ENCODE measurements at places on chromosomes 12 and 14.

GRCh38 chr12:27104546-27104945 lies 22.2 kb upstream of the C12orf71 start:
- DNase-seq = no peak

GRCh38 chr14:62696331-62696924 lies 348.8 kb downstream of the KCNH5 start:
- DNase-seq = no peak

DNA sequence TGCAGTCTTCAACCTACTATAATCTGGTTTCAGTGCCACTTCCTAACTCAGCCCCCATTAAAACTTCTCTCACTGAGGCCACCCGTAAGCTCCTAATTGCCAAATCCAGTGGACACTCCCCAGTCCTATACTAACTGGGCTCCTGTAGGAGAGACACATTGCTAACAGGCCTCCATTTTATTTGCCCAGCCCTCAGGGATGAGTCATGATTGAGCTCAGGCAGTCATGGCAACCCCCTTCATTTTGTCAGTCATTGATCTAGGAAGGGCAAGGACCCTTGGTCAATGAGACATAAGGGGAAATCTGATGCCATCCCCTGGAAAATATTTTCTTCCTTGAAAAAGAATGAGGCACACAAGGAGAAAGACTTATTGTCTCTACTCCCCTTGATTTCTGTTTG lies 70.1 kb upstream of the HIF1A start:
- no peak for DNase-seq

GRCh38 chr12:69318225-69318624 lies 30.0 kb upstream of the LYZ start:
- DNase-seq = no peak

DNA sequence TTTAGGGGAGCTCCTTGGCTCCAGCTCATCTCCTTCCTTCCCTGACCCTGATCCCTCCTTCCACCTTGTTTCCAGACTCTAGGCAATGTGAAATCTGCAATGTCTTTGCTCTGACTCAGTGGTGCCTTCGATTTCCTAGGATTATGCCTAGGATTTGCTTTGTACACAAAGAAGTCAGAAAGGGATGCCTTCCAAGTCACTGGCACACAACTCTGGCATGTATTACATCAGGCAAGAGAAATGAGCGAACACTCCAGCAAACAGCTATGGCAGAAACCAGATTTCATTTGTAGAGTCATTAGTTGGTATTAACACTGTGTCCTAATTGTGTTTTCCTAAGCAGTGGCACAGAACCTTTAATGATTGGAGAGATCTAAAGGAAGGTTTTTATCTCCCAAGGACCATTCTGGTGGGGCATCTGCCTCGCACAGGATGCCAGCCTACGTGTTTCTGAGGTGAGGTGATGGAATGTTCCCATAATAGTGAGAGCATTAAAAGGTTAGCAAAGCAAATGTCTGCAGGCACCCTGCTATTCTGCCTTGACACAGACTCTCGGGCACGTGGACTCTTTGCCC lies 84.9 kb downstream of the WSCD2 start:
- no peak for DNase-seq

GRCh38 chr12:40099423-40099853 lies 6.4 kb downstream of the SLC2A13 start:
- DNase-seq = peak; percentile 56

GRCh38 chr12:93348575-93349435 lies 28.9 kb upstream of the NUDT4 start:
- DNase-seq = no peak

- no peak for DNase-seq
Measured at GRCh38 chr12:104480826-104481440, 24.2 kb downstream of the CHST11 start.

DNA sequence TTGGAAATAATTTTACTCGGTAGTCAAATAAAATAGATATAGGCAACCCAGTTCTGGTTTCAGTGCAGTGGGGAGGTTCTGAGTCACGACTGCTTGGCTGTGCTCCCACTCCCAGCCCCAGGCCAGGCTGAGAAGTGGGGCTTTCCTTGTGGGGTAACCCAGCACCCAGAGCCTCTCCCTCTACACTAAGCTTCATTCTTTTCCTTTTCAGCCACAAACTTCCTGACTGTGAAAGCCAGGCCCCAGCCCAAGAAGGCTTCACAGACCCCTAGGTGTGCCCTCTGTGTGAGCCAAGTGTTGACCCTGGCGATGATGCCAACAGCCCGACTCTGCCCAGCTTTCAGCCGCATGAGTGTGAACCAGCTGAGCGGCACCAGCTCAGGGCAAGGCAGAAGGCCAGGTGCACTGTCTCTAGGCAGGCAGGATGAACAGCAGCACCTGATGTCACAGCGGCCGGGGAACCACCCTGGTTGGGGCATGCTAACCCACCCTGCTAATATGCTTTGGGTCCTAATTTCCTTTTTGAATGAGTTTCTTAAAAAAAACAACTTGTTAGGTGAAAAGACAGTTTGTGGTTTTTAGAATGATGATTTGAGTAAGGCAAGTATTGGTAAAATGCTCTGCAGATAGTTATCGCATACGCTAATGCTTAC lies 42.2 kb upstream of the ATP23 start:
- no peak for DNase-seq

- DNase-seq = peak; percentile 27
Measured at GRCh38 chr12:129049917-129050316, 196.6 kb downstream of the GLT1D1 start.

- no peak for DNase-seq
Measured at GRCh38 chr12:53338017-53338416, 1.9 kb upstream of the SP7 start.
